ENCODE measurements at places on chromosomes 11 and 22.
A peak's percentile ranks its signal among the peaks of the same experiment; 100 is the strongest.

GRCh38 chr22:44554411-44554810 is 56.4 kb upstream of the RTL6 start:
- DNase-seq, result no peak

DNA sequence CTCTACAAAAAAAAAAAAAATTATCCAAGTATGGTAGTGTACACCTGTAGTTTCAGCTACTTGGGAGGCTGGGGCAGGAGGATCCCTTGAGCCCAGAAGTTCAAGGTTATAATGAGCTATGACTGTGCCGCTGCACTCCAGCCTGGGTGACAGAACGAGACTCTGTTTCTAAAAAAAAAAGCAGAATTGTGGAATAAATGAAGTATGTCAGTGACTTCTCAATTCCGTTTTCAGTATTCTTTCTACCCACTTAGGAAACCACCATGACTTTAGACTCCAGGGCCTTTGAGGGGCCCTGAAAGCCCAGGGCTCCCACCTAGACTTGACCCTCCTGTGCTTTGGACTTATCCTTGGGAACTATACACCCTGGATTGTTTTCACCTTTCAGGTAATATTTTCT is 6.5 kb upstream of the NUP160 start:
- no peak for DNase-seq

- DNase-seq, result peak; percentile 57
Observed at GRCh38 chr22:26477341-26477731, 6.2 kb downstream of the HPS4 start.

DNA sequence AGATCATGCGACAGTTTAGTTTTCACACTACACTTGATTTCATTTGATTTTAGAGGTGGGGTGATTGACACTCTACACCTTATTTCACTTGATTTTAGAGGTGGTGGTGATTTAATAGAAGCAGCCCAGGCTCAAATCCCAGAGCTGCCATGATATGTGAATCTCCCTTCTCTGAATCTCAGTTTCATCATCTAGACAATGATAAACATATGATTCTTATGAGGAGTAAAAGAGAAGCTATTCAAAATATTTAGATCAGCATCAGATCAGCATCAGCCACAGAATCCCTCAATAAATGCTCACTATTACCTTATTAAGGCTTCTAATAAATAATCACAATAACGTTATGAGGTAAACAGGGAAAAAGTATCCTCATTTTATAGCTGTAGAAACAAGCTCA is 98.8 kb downstream of the MSANTD4 start:
- DNase-seq, result no peak

DNA sequence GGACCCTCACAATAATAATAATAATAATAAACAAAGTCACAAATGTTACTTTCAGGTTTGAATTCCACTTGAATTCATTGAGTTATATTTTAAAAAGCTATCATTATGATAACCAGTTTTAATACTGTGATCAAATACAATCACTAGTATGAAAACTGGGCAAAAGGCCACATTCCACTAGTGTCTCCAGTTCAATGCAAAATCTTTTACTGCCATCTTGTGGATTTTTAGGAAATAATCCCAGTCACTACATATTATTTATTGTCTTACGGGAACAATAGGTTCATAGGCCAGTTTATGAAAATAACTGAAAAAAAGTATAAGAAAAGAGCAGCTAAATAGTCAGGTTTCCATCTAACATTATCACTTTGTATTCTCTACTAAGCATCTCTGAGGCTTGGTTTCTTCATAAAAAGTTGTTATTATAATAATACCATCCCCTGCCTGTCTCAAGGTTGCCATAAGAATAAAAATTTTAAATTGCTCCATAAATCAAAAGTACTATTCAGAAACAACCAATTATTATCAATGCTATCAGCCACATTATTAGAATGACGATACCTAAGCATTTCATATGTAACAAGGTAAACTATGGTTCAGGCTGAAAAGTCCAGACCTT is 533.9 kb upstream of the CCDC90B start:
- peak; percentile 66 for DNase-seq

- DNase-seq, result peak; percentile 74
Observed at GRCh38 chr11:2929531-2929949, 320 bp upstream of the PHLDA2 start.

- DNase-seq, result no peak
Observed at GRCh38 chr11:1071571-1072115, 3.0 kb upstream of the MUC2 start.

DNA sequence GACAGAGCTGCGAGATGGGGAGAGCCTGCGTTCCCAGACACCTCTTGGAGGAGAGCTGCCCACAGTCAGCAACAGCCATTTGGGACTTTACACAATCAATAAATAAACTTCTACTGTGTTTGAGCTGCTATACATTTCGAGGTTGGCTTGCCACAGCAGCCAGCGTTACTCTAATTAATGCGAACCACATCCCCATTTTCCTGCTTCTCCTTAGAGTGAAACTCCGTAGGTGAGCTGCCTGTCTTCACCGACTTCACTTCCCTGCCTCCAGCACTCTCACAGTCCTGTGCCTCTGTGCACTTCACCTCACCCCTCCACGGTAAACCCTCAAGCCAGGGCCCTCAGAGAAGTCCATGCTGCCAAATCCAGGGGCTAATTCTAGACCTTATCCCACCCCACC is 5.9 kb upstream of the SLC22A12 start:
- DNase-seq, result no peak

GRCh38 chr22:42803389-42803788 is 53.7 kb downstream of the ARFGAP3 start:
- DNase-seq, result no peak

DNA sequence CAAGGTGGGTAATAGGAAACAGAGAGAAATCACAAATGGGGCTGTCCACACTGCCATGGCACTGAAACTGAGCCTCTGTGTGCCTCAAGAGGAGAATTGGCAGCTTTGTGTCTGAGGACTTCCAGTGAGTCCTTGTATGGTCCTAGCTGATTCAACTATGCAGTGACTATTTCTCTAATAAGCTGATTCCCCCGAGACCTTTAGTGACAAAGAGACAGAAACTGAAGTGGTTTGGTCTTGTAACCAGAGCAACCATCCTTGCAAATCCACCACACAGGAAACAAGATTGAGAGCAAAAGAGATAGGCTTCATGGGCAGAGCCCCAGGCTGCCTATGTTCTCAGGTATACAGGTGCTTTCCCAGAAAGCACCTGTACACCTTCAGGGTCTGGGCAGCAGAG is 1038.5 kb downstream of the NTM start:
- no peak for DNase-seq

GRCh38 chr11:1928891-1929541 is 9.5 kb downstream of the TNNT3 start:
- DNase-seq, result no peak

DNA sequence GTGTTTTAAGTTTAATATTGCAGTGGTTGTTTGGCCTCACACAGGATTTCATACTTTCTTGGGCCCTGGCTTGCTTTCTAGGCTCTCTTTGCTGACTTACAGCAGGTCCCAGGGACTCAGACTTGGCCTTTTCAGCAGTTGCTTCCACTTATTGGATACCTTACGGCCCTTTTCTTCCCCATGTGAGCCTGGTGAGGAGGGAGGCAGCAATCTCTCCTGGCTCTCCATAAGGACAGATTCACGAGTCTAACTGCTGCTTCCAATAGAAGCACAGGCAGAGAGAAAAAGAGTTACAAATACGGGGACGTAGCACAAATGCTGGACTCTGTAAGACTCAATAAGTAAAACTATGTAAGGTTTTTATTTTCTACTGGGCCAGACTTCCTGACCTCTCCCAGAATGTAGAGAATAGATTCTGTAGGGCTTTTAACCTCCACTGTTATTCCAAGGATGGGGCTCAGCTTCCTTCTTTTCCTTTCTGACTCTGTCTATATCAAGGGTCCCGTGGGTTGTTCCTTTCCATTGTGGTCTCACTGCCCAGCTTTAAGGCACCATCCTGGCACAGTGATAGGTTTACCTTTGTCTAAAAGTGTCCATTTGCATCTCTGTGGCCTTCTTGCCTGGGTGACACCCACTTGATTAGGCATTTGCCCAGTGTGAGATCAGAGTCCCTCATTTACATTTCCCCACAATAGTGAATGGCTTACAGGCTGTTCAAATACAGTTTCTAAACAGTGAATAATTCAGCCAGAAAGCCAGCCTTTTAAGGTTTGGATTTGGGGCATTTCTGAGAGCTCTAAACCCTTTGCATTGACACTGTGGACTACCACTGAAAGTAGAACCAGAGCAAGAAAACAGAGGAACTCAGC is 92.8 kb downstream of the RASSF10 start:
- no peak for DNase-seq

- DNase-seq, result no peak
Observed at GRCh38 chr11:15910761-15911160, 445.6 kb downstream of the SOX6 start.

DNA sequence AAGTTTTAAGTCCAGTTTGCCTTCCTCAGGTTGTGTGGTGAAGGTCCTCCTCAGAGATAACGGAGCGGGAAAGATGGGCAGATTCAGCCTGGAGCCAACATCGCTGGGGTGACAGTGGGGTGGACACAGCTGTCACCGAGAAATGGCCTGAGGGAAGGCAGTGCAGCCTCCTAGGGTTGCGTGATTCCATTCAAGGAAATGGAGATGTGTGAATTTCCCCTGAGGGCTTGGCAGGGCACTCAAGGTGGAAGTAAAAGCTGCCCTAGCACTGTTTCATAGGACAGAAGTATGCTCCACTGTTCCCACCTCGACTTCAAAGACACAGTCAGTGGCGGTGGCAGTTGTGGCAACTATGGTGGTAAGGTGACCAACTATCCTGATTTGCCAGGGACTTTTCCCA is 15.4 kb upstream of the CAT start:
- no peak for DNase-seq

GRCh38 chr11:71414645-71415044 is 33.5 kb downstream of the DHCR7 start:
- no peak for DNase-seq

DNA sequence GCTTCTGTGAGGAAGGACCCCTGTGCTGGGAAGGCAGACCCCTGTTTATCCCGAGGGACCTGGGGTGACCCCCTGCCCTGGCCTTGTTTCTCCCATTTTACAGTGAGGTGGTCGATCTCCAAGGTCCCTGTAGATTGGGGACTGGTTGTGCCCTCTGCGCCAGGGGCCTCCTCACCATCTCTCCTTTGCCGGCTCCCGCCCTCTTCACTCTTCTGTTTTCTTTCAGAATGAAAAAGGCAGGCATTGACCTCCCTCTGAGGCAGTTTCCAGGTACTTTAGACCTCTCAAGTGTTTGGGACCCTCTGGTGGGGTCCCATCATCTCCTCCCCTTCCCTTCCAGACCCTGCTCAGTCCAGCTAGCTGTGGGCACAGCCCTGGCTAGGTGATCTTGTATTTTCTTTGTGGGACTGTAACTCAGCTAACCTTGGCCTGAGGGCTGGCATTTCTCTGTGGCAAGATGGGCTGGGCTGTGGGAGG is 1.5 kb downstream of the SERPINH1 start:
- no peak for DNase-seq

- no peak for DNase-seq
Observed at GRCh38 chr22:38689651-38690050, 7.9 kb downstream of the TOMM22 start.

- DNase-seq, result peak; percentile 74
Observed at GRCh38 chr11:129061492-129062230, 119.0 kb upstream of the TP53AIP1 start.

DNA sequence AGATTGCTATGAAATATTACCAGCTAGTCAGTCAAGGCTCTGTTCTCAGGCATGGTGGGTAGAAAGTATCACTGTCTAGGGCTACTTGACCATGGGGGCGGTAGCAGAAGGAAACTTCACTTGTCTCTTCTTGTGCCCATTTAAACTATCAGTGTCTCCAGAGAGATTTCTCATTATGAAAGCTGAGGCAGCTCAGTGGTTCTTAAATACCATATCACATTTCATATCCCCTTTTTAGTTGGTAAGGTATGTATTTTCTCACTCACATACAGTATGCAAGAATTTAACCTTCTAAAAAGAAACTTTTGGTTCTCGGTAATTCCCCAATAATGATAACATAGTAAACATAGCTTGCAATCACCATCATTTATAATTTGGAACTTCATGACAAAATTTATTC is 1180.0 kb upstream of the TENM4 start:
- no peak for DNase-seq

GRCh38 chr11:78405805-78406204 is 11.8 kb downstream of the GAB2 start:
- no peak for DNase-seq

DNA sequence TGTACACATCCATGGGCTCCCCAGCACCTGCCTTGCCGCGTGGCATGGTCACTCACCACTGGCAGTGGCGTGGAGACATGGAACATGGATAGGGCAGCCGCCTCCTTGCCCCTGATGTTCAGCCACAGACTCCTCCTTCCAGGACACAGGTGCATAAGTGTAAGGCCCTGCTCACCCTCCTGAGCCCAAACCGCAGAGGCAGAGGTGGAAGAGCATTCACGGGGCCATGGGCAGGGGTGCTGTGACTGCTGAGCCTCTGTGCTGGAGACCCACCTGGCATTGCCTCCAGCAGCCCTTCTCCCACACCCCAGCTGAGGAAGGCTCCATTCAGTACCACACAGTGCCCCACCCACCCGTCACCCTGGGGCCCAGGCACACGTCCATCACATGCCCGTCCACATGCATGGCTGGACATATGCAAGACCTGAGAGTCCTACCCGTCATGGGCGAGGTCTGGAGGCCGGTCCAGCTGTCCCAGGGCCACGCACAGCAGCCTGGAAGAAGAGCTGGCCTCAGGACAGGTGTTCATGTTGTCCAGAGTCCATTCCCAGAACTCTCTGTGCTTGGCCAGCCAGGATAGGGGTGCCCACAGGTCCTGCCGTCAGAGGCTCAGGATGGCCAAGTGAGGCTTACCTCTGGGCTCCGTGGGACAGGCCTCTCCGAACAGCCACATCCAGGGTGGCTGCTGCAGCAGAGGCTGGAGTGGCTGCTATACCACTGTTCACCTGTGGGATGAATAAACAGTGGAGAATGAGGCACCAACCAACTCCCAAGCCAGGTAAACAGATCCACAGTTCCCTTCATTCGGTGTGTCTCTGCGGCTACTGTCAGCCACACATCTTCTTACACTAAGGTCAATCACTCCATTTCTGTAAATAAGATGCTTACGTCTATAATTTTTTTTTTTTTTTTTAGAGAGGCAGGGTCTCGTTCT is 1.7 kb upstream of the TUBGCP6 start:
- DNase-seq, result no peak

- no peak for DNase-seq
Observed at GRCh38 chr11:59164028-59164427, 7.9 kb upstream of the DTX4 start.

All from amniotic epithelial cell (primary cell).